ENCODE measurements at places on chromosomes 13 and 19.

- no peak for DNase-seq
Observed at GRCh38 chr13:50070186-50070585, 54.9 kb downstream of the KCNRG start.

DNA sequence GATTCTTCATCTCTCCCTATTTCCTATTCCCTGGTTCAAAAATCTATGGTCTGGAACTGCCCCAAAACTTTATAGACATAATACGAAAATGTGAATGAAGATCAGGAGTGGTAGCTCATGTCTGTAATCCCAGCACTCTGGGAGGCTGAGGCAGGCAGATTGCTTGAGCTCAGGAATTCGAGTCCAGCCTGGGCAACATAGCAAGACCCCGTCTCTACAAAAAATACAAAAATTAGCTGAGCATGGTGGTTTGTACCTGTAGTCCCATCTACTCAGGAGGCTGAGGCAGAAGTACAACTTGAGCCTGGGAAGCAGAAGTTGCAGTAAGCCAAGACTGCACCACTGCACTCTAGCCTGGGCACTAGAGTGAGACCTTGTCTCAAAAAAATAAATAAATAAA lies 35.1 kb downstream of the UGGT2 start:
- no peak for DNase-seq

DNA sequence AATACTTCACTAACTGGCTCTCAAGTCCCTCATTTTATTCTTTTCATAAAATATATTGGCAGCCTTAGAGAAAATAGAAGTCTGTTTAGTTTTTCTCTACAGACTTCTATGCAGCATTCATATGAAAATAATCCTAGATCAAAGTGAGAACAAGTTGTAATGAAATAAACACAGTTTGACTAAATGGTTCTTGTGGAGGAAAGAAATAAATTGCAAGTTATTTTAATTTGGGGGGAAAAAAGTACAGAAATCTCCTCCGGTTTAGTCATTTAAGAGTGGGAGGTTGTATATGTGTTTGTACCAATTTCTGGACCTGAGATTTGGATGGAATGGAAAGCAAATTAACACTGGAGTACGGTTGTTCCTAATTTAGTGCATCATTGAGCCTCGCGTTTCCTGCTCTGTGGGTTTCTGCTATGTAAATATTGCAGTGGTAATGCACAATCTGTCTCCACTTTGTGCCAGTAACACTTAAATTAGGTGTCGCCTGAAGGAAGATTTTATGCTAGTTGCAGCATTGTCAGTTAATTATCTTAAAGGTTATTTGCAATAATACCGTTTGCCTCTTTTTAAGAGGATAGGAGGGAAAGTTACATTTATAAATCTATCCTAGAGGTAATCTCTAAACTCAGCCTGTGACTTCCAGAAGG lies 100.2 kb downstream of the ZIC5 start:
- no peak for DNase-seq

GRCh38 chr19:29483641-29483920 lies 42.2 kb upstream of the VSTM2B start:
- DNase-seq = no peak

GRCh38 chr13:44305917-44306370 lies 67.7 kb upstream of the SERP2 start:
- no peak for DNase-seq

GRCh38 chr13:19382111-19382510 lies 179.2 kb downstream of the TPTE2 start:
- no peak for DNase-seq

DNA sequence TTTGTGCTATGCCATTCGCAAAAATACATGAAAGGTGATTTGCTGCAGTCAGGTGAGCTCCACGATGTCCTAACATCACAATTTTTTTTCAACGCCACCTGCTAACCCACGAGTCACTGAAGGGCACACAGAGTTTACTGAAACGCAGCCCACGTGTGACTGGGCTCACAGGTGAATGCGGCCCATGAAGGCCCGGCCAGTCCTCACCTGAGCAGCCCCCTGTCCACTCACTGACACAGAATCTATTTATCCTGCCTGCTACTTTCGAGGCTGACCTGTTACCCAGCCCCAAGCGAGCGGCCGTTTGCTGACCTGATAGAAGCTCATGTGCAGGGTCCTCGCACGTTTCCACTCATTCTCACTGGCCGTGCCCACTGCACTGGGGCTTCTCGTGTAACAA lies 121.9 kb upstream of the SOX1 start:
- DNase-seq = no peak

GRCh38 chr19:33521480-33522370 lies at the start of gene PEPD:
Gene PEPD (minus strand): TSS chr19:33521791. CDS start chr19:33521760, 31 bp downstream.
- DNase-seq = peak; percentile 86

Data from stimulated activated CD4-positive, alpha-beta T cell treated with anti-CD3 and anti-CD28 coated beads, Interleukin-1b, Interleukin-23, amount 100 ng/mL, for 48 hours (primary cell).